ENCODE measurements at places on chromosomes 1 and 21.

GRCh38 chr1:228972576-228972975 is 237.3 kb downstream of the RHOU start:
- no peak for DNase-seq

- DNase-seq = no peak
Observed at GRCh38 chr1:230170153-230170547, 103.1 kb downstream of the GALNT2 start.

DNA sequence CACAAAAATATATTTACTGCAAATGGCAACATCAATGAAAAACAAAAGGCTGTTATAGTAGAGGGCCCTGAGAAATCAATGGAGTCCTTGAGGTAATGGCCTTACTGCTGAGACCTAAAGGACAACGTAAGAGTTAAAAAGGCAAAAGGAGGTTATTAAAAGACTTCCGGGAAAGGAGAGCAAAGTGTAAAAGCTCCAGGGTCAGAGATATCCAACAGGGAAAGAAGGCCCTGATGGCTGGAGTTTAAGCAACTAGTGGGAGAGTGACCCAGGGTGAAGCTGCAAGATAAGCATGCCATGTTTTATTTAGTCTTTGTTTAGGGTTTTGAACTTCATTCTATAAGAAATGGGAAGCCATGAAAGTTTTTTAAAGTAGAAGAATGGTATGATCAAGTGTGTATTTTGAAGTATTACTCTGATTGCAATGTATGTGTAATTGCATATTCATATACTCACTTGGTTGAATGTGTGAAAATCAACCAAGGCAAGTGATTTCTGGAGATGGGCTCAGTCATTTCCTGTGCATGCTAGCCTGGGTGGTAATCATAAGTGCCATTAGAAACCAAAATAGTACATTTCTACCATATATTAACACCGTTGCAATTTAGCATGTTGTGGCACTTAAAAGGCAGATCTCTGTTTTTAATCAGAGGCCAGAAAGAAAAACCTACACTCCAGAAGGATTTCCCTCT is 5.3 kb upstream of the DPYD start:
- DNase-seq = no peak

GRCh38 chr1:152735648-152736047 is 22.2 kb upstream of the KPRP start:
- DNase-seq = no peak

DNA sequence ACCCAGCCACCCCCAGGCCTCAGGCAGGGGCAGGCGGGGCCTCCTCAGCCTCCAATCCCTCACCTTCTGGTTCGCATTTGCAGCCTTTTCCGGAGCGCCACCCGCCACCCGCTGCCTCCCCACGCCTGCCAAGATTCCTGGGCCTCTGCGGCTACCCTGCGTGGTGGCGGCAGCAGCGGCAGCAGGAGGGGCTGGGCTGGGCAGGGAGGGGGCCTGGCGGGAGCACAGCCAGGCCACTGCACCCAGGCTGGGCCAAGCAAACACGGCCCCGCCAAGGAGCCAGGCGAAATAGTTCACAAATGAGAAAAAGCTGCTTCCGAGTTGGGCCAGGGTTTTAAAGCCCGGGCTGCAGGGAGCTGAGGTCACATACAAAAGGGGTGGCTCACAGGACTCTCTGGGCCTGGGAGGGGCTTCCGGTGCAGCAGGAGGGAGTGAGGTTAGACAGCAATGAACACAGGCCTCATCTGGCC is 9.8 kb downstream of the COL8A2 start:
- no peak for DNase-seq

DNA sequence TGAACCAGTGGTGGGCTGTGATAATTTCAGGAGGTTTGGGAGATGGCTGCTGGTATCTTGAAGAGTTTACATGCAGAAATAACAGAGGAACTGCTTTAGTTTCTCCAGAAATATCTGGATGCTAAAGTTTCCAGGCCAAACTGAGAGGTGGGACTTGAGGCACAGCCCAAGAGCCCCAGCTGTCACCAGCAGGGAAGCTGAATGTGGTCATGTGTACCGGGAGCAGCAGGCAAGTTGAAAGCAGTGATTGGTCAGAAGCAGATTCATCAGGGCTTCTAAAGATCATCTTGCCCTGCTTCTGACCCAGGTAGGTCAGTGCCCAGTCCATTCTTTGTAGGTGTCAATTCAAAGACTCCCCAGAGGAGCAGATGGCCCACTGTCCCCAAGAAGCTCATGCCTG is 7.9 kb upstream of the RPTN start:
- DNase-seq = no peak

DNA sequence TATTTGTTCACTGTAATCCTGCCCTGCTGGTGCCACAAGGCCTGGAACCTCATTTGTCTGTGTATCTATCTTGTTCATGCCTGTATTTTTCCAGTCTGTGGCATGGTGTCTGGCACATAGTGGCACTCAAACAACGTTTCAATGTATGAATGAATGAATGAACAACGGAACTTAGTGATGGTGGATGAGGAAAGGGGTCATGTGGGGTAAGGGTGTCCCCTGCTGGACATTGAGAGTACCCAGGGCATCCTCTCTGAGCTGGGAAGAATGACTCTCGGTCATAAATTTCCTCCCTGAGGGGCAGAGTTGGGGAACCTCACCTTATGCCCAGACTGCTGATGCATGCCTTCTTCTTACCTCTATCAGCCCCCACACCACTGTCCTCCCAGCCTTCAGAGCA is 18.9 kb upstream of the ZNF683 start:
- DNase-seq = peak; percentile 42

Measured in Jurkat, Clone E6-1 (cell line).